ENCODE measurements at places on chromosomes 6 and 20.

DNA sequence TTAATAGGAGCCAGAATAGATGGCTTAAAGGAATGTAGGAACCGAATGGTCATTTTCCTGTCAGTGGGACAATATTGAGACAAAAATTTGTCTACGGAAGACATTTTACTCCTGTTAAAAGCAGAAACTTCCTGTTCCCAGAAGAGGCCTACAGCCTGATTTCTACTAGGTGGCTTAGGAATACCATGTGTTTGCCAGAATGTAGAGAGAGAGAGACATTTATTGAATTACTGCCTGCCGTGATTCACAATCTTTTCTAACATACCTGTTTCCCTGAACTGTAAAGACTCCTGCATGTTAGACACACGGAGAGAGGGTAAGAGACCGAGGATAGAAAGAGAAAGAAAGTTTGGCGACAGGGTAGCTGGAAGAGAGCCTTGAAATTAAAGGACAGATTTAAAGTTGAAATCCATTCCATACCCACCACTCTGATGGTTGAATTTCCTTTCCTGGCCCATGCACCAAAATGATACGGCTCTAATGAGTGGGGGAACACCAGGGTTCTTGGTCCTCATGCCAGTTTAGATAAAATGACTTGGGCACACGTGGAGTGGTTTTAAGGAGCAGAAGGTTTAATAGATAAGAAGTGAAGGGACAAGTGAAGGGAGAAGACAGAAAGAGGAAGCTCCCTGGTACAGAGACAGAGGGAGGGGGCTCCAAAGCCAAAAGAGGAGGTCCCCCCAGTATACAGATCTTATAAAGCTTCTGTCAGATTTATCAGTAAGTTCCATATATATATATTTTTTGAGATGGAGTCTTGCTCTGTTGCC, 22.5 kb downstream of the NCOA3 start:
- no peak for DNase-seq

GRCh38 chr6:166615059-166615770, 11.8 kb downstream of the RPS6KA2 start:
- peak; percentile 75 for DNase-seq

- DNase-seq: no peak
These were observed 25.6 kb downstream of the L3MBTL1 start for GRCh38 chr20:43533060-43533459.

GRCh38 chr6:155026706-155027045, 31.6 kb downstream of the TIAM2 start:
- DNase-seq: no peak

DNA sequence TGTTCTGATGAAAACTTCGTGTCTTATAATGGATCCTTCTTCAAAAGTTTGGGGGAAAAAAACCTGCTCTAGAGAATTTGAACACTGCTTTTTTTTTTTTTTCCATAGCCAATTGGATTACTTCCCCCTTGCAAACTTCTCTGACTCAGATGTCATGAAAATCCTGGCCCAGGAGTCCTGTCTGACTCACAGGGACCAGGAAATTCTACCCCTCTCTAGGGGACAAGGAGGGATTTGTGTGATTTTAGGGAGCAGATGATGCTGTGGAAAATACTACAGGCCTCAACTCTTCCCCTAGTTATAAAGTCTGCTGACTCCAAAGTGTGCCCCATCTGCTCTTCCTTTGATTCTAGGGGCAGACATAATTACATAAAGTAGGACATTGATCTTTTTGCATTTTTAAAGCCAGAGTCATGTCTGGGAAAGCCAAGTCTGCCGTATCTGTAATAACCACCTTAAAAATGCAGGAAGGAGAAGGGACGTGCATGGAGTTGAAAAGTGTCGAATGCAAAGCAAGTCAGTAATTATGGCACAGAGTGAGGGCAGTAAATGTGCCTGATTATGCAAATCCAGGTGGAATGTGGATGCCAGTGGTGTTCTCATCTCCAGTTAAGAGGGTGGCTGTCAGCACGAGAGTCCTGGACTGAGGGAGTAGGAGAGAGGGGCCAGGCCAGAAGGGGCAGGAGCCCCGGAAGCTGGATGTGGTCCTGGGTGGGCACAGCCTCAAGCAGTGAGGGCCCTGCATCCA, 144.3 kb upstream of the SULF2 start:
- no peak for DNase-seq

- no peak for DNase-seq
These were observed 265.9 kb downstream of the PRL start for GRCh38 chr6:22030730-22031619.

GRCh38 chr20:3398681-3399252, 8.7 kb downstream of the DNAAF9 start:
- DNase-seq: no peak

DNA sequence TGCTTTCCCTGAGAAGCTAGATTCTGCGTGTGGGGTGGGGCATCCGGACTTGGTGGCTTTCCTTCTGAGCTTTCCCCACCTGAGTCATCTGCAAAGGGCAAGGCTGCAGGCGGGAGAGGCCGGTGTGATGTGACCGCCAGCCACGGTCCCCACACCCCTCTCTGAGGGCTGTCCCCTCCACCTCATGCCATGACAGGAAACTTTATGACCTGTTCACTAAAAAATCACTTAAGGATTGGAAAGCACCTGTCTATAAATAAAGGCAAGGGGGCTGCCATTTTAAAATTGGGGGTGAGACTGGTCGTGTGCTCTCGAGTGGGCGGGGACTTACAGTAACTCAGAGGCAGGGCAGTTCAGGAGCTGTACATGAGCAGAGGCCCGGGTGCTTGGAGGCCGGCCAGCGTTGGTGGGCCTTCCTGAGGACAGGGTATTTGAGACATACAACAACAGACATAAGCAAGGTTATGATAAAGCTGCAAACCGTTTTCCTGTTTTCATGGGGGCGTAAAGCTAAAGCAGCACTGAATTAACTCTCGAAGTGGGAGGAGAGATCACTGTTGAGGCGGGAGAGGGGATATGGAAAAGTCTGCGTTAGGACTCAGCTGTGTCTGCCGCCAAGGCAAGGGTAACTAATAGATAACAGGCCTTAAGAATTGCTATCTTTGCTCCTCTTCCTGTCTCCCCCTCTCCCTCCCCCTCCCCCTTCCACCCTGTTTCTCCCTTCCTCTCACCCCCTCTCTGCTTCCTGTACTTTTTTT, 16.1 kb upstream of the SERPINB1 start:
- DNase-seq: no peak

- no peak for DNase-seq
These were observed 154.9 kb upstream of the CARMIL1 start for GRCh38 chr6:25124216-25124715.

GRCh38 chr6:98842342-98843180, 8.2 kb downstream of the POU3F2 start:
- DNase-seq: no peak

- no peak for DNase-seq
These were observed 4.5 kb downstream of the IYD start for GRCh38 chr6:150373260-150373701.

DNA sequence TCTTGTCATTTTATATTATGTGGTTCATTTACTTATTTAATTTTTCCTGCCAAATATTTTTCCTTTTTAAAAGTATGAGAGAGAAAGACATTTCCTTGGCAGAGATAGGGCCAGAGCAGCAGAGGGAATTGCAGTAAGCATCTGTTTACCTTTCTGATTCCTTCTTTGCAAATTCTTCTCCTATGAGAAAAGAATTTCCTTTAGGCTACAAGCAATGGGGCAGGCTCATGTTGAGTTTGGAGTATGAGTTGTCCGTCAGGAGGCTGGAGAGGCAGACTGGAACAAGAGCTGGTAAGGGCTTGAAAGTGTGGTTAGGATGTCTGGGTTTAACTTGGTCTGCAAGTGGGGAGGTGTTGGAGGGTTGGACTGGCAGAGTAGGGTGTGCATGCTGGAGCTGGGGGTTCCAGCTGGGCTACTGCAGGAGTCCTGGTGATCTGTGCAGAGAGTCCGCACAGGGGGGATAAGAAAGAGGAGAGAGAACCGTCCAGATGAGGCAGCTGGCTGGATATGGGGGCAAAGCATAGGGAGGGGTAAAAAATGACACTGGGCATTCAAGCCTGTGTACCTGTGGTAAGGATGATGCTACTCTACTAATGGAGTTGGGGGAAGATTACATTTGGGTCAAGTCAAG, 19.7 kb downstream of the TIAM2 start:
- DNase-seq: no peak

GRCh38 chr6:17859846-17860245, 127.6 kb downstream of the KIF13A start:
- DNase-seq: no peak

DNA sequence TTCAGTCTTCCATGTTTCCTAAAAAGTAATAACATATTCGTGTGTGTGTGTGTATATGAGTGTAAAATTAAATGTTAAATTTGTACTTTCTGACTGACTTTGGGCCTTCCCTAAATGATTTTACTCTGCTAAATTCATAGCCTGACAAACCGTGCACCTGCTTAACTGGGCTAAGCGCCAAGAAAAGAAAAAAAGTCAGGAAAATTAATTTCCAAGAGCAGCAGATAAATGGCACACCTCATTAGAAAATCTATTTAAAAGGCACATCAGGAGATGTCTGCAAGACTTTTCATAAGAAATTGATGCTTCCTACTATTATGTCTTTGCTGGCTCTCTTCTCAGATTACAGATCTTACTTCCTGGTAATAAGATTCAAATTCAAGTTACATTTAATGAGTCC, 72.4 kb downstream of the TRDN start:
- no peak for DNase-seq

DNA sequence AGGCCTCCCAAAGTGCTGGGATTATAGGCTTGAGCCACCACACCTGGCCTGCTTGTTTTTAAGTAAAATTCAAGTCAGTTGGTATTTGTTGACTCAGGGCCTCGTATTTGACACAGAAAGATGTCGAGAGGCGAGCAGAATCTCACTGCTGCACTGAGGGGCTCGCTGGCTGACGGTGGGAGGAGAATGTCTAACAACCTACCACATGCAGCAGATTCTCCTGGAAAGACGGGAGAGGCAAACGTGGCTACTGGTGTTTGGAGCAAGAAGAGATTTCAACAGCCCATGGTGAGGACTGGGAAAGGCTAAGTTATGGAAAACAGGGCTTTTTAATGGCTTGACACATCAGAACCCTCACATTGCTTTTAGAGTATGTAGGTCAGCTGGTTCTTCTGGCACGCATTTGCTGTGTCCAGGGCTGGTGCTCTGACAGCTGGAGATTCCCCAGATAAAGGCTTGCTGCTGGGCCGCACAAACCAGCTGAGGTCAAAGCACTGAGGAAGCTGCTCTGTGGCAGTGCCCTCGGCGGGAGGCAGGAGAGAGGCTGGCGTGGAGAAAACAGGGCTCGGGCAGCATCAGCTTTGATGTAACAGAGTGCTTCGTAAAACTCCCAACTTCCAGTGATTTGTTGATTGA, 84.2 kb upstream of the FRMD1 start:
- no peak for DNase-seq

DNA sequence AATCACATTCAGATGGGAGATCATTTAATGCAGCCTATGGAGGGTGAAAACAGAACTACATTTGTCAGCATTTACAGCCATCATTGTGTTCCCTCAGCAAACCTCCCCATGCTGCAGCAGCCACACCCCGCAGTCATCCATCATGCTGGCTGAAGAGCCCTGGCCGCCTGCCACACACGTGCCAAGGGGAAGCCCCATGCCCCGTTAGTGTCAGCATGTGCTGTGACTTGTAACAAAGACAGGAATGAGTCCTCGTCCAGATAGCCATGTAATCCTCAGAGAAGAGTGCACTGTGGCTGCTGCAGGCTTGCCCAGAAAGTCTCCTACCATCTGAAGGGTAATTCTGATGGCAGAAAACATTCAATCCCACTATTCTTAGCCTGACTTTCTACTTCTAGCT, 1097.8 kb downstream of the KIF16B start:
- no peak for DNase-seq

DNA sequence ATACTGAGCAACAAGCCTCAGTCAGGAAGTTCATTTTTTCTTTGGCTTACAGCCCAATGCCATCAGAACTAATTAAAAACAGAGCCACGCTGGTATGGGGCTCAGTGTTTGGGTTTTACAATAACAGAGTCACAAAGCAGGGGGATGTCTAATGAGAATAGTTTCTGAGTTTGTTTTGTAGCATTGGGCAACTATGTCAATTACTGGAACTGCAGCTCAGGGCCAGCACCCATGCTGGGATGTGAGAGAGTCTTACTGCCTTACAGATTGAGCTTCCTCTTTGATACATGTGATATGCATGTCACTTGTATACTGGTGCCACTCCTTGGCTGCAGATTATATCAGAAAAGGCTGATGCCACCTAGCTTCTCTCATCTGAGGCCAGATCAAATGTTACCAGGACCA, 117.6 kb downstream of the TFAP2B start:
- DNase-seq: peak; percentile 22

- DNase-seq: no peak
These were observed 168.0 kb upstream of the FOXA2 start for GRCh38 chr20:22752324-22752723.

- DNase-seq: peak; percentile 81
These were observed 11.3 kb upstream of the TFAP2A start for GRCh38 chr6:10425975-10426780.

DNA sequence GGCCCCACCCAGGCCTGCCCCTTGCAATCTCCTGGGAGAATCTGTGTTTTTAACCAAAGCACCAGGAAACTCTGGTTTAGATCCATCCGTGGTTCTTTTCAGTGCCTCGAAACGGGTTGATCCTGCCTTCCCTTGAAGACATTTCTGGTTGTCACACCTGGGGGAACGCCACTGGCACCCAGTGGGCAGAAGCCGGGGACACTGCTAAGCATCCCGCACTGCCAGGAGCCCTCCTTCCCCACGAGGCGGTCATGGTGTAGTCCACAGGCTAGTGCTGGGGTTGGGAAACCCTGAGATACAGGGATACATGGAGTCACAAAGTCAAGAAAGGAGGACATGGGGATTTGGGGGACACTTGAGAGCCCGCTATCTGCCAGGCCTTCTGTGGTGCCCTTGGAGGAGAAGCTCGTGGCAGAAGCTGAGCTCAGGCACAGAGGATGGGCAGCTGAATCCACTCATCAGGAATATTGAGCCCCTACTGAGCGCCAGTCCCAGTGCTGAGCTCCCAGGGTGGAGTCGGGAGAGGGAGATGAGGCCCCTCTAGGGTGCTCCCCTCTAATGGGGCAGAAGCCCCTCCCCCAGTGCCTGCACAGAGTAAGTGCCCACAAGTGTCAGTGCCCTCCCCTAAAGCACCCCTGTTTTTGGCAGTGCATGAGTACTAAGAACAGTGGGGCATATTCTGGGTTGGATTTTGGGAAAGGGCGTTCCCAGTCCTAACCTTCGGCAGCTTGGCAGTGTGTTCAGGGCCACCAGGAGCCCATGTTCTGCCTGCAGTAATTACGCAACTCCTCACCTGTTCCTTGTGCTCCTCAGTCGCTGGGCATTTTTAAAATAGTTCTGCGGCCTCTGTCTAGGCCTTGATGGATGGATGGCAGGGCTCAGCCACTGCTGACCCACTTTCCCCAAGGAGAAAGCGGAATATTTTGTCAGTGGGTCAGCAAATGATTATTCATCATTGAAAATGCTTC, 25.6 kb upstream of the PHACTR3 start:
- DNase-seq: no peak

DNA sequence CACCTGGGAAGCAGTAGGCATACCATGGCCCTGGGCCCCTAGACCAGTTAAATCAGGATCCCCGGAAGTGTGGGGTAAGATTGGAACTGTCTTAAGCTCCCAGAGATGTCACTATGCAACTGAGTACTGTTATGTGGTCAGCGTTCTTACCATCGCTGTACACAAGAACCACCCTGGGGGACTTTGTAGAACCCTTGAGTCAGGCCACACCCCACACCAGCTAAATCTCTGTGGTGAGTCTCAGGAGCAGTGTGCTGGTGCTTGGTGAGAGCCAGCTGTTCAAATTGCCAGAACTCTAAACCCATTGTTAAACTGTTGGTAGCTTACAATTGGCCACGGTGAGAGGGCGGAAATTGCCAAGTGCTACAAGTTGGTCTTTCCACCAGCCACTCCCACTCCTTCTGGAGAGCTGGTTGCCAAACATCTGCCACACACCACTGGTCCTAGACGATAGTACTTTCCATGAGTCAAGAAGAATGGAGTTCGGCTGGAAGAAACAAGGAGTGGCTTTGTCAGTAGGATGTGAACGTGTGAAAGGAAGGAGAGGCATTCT, 80.5 kb upstream of the SYNDIG1 start:
- no peak for DNase-seq

Data from kidney capillary endothelial cell (primary cell).